H7 (cell line): ENCODE measurements at places on chromosomes 3 and 15. TPM values are rescaled to one million over a fixed set of nuclear protein-coding genes. Genes with fewer than 3 reads are reported as not detected.

DNA sequence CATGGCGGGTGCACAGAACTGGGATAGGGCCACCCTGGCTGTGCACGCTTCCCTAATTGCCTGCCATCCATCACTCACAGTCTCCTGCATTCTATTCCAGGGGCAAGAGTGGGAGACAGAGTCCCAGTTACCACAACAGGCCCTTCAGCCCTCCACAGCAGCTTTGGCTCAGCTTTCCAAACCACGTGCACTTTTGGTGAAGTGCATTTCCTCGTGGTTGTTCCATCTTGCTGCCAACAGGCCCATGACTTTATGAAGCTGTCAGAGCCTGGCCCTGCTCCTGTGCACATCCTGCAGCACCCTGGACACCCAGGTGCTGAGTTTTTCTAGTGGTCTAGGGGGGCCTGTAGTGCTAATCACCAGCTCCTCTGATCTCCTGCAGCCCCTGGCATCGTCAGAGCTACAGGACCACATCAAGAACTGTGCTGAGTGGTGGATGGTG, 110.2 kb downstream of the ADCY5 start:
- DNase-seq = no peak

- no peak for DNase-seq
Measured at GRCh38 chr3:88142094-88142624, 7.6 kb upstream of the C3orf38 start.

DNA sequence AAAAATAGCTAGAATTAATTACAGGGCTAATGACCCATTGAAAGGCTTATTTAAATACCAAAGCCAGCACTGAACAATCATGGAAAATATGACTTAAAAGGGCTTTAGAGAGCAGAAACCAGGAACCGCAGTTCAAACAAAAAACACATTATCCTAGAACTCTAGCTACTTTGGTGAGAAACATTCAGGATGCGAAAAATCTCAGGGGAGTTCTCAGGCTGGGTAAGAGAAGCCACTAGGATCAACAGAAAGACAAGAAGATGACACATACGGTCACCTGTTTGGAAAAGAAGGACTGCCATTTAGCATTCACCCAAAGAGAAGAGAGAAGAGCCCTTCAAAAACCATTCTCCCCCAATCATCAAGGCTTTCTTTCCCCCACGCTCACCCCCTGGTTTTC, 75.6 kb upstream of the ICE2 start:
- DNase-seq = no peak

- no peak for DNase-seq
Measured at GRCh38 chr3:190357468-190357867, 30.5 kb upstream of the CLDN16 start.

DNA sequence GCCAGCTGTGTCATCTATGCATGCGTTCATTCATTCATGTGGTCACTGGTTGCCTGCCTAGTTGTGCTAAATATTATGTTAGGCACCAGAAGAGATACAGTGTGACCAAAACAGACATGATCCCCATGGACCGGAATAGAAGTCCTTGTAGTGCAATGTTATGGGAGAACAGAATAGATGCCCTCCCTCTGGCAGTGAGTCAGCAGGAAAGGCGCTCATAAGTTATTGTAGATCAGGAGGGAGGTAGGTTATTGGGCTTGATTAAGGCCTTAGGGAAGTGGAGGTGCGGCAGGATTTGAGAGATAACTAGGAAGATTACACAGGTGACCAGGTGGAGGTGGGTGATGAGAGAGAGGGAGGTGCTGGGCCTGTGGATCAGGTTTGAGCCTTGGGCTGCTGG, 5.2 kb downstream of the MCTP2 start:
- no peak for DNase-seq

- peak; percentile 87 for DNase-seq
Measured at GRCh38 chr3:23810343-23811184, 4.8 kb downstream of the UBE2E1 start.

DNA sequence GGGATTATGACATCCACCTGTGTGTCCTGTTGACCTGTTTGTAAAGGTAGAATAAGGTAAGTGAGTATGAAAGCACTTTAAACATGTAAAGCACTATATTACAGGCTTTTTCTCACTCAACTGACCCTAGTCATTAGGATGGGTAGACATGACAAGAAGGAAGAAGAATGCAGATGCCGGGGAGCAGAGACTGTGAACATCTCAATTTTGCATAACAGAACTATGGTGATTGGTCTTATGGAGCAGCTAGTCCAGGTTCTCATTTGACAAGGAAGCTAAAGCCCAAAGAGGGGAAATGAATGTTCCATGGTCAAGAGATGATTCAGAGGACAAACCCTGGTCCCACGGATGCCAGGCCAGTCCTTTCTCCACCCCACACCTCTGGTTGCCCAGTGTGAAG, 200.1 kb upstream of the BCL6 start:
- DNase-seq = no peak

- no peak for DNase-seq
Measured at GRCh38 chr3:157082305-157082982, 77.5 kb downstream of the CCNL1 start.

DNA sequence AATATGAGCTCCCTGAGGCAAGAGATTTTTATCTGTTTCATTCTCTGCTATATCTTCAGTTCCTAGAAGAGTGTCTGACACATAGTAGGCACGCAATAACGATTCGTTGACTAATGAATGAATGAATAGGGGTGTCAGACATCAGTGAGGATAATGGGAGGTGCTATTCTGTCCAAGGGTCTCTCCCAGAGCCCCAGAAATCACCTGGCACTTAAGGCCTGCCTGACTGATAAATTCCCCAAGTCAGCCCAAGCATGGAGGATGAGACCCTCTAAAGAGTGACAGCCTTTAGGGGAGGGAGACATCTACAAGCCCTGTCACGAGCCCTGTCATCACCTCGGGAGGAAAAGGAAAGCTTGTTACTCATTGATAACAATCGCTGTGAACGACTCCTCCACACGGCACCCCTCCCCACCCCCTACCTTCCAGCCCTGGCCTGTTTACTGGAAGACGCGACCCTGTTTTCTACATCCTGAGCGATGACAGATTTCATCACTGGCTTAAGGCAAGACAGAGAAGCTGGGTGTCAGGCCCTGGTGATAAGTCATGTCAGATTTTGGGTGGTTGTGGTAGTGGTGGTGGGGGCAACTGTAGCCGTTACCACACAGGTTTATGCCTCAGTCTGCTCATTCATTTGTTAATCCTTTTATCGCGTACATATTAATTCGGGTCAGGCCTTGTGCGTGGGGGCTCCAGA, 23.1 kb downstream of the BHLHE40 start:
- no peak for DNase-seq

DNA sequence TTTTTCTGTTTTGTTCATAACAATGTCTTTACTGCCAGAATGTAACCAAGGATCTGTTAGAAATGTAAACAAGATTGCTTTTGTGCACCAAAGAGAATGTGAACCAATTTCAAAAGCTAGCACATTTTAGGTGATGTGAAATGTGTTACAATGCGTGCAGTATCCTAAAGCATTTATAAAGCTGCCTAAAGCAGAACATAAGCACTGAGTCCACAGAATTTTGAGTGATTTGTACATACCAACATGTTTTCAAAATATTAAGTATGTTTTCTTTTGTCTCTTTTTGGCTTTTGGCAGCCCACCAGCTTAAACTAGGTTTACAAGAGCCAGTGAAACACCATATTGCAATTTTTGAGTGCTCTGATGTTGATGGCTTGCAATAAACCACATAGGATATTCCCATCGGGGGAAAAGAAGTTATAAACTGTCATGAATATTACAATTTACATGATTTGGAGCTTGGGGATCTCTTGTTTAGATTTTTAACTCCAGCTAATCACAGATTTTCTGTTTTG, 364.0 kb downstream of the ZIC1 start:
- DNase-seq = no peak

GRCh38 chr15:40769274-40770146, at the start of gene C15orf62:
C15orf62 (plus strand) TSS chr15:40769980; CDS start chr15:40770496, 516 bp downstream.
- DNase-seq = peak; percentile 54

CTXN2 gene
- 0.07 TPM in 1 of 2 replicates, not detected in the other for total RNA-seq

TRIM42 gene
- not detected in 2 replicates for total RNA-seq

CDCP1 gene
- total RNA-seq = 1.5 and 2.2 TPM in 2 replicates
